GM04503 (cell line): ENCODE measurements at places on chromosomes 12 and 14.
A peak's percentile ranks its signal among the peaks of the same experiment; 100 is the strongest.

GRCh38 chr12:10213168-10214135, 775 bp downstream of the GABARAPL1 start:
- DNase-seq, result no peak

GRCh38 chr12:68159681-68160304, at the start of gene IFNG:
IFNG (minus strand) TSS chr12:68159740; CDS start chr12:68159615, 125 bp downstream.
- no peak for DNase-seq

DNA sequence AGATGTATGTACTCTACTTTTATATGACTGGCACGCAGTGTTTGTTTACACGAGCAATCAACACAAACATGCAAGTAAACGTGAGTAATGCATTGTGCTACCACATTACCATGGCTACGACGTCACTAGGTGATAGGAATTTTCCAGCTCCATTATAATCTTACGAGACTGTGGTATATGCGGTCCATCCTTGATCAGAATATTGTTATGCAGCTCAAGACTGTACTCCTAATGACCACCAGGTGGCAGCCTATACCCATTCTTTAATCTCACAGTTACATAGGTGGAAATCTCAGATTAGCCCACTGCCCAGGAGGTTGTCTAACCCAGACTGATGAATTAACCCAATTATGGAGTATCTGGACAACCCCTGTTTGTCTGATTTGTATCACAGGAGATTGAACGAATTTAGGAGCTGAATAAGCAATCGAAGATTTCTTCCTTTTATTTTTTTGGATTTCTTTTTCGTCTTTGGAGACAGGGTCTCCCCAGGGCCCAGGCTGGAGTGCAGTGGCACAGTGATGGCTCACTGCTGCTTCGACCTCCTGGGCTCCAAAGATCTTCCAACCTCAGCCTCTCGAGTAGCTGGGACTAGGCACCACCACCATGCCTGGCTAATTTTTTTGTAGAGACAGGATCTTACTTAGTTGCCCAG, 8.7 kb upstream of the TESPA1 start:
- DNase-seq, result peak; percentile 2

DNA sequence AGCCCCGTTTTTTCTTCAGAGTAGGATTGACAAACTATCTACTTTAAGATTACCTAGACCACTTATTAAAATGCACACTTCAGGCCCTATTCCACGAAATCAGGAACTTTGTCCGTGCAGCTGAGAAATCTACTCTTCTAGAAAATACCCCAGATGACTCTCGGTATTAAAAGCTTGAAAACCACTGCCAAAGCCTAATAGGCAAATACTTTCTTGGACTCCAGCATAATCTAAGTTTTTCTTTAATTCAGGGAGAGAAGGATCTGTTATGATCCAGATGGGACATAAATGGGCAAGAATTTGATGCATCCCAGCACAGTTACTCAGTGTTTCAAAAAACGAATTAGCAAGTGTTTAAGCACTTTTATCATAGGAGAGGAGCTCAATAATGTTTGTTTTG, 94.5 kb downstream of the TMX1 start:
- no peak for DNase-seq

DNA sequence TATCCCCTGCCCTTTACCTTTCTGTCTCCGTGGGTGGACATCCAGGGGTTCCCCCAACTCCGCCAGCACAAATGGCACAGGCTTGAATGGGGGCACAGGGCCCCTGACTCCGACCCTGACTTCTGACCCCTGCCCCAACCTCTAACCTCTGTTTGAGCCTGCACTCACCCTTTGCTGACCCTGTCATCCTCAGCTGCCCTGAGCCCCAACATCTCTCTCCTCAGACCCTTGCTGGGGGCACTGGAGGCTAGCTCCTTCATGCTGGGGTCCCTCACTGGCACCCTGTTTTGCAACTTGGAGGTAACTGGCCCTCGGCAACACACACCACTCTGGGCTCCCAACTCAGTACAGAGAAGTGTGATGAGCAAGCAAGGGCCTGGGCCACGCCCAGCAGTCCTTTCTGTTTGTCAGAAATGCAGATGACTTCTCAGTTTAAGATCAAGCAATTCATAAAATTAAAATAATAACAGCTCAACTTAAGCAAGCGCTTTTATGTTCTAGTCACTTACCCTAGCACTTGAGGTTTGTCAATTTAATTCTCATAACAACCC, 2.1 kb downstream of the IFI27 start:
- DNase-seq, result no peak

GRCh38 chr12:122467983-122468382, 32.7 kb downstream of the ZCCHC8 start:
- no peak for DNase-seq

DNA sequence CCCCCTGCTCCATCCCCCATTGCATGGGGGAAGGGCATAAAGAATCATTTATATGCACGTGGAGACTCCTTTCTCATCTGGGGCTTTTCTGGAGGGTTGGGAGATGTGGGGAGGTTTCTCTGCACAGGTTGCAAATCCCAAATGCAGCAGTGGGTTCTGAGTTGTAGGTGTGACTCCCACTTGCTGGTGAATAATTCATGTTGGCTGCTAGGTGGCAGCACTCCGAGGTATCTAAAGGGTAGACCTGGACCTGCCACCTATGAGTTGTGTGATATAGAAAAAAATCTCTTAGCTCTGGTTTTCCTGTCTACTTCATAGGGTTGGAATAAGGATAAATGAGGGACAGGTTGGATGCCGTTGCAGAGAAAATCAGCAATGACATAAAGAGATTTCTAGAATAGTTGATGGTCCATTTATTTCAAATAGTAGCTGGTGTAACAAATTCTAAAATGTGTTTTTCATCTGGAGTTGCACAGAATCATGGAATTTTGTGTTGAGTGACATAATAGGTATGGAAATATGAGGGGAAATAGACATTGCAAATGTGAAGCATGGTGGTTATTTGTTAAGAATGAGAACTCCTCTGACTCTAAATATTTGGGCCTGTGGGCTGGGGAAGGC, 4.6 kb downstream of the MARCHF9 start:
- no peak for DNase-seq

DNA sequence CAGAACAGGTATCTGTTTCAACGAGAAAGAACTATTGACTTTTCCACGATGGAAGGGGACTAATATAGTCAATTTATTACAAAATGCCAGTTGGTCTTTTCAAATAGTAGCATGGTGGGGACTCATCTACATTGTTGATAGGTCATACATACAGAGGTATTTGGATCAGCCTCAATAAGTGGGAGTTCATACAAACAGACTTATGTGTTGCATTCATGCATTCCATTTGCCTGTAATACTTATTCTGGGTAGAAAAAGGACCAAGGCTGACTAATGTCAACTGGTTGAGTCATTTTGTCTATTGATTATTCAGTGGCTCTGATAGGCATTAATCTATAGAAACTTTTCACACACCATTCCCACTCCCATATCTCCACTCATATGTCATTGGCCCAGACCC, 41.5 kb upstream of the GLIPR1 start:
- no peak for DNase-seq

DNA sequence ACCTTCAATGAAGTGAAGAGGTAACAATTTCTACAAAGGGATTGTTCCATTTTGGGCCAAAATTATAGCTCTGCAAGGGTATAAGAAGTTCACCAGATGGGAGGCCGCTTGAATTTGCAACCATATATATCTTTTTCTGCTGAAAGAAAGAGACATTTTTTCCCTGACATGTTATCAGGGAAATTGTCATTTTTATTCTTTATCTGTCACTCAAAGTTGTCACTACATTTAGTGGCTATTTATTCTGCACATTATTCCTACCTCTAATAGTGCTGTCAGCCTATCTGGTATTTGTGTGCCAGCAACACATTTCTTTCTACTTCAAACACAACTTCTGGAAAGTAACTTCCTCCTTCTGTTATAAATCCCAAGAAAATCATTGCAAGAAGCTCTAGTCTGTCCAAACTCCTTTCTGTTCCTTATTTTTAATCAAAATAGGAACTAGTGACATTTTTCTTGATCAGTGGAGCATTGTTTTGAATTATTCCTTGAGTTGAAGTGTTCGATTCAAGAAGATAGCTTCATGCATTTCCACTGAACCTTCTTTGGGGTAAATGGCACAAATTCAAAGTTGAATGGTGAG, 137.9 kb upstream of the ATP2B1 start:
- DNase-seq, result no peak

DNA sequence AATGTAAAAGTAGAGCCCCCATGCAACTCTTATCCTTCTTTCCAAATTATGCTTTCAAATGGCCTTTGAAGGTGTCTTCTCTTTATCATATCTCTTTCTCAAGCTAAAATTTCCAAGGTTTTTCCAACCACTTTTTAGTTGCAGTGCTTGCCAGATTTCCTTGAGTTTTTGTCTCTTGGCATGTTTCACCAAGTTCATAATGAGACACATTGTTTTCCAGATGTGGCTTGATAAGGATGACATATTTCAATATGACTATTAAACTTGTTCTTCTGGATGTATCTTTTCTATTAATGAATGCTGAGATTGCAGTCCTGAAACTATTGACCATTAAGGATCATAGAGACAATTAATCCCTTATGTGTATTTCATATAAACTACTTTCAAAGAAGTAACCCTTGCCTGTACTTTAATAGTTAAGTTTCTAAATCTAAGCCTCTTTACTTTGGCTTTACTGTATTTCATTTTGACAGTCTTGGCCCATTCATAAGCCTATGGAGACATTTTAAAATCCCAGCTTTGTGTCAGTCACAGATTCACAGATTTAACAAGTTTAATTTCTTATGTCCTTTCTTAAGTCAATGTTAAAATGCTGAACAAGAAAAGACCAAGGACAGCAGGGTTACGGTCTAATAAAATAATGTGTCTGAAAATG, 151.5 kb downstream of the LRFN5 start:
- DNase-seq, result no peak

DNA sequence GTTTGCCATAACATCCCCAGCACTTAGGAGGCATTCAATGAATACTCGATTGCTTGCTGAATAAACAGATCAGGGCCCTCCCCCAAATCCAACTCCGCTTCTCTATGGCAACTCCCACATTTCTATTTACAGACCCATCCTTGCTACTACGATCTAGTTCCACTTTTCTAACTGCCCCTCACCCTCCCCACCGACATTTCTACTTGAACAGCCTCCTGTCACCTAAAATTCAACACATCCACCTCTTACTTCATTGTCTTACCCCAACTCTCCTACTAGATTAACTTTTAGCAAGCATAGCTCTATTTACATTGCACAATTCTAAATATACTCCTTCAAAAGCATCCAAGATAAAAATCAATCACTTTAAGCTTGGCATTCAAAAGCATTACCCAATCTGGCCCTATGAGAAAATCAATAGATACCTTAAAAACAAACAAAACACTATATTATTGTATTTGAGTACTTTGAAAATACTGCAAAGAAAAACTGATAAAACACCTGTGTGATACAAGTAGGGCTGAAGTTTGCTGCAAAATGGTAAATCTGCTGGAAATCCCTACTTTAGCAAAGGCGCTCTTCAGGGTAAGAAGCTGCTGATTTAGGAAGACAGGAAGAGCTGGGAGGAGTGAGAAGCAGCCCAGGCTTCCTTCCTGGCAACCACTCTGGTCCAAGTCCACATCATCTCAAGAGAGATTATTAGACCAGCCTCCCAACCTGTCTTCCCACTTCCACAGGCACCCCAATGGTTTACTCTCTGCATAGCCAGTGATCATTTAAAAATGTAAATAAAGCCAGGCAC, 96.4 kb downstream of the HECTD4 start:
- DNase-seq, result no peak

- DNase-seq, result no peak
Observed at GRCh38 chr12:94872007-94872653, 131.4 kb downstream of the NDUFA12 start.

GRCh38 chr14:75747899-75748298, 86.9 kb downstream of the TTLL5 start:
- no peak for DNase-seq

- DNase-seq, result no peak
Observed at GRCh38 chr14:32984241-32984930, 45.7 kb downstream of the NPAS3 start.

DNA sequence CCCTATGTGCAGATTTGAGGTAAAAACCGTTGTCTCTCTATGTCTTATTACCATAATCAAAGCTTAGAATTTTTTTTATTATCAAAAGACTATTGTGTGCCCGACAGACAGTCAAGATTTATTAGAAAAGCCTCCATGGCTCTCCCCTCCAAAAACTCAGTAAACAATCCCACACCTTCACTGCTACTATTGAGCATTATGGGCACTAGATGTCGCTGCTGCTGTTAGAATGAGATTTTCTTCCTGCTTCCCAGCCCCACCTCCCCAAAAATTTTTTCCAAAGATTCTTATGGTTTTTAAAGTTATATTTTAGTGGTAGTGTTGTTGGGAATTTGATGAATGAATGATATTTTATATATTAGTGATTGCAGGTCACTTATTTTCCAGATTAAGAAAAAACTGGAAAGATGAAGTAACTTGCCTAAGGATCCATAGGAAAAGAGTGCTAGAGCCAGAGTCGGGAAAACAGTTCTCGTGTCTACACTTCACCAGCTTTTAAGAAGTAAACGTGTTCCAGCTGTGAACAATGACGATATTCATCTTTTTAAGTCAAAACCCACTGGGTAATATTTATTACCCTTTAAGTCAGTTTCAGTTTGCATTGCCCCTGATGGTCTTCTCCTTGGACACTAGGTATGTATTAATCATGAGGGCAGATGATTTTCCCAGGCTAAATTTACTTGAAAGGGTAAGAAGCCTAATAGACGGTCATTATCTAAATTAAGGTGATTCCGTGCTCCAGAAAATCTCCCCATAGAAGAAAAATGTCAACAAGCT, 12.2 kb upstream of the FOXG1 start:
- DNase-seq, result no peak

DNA sequence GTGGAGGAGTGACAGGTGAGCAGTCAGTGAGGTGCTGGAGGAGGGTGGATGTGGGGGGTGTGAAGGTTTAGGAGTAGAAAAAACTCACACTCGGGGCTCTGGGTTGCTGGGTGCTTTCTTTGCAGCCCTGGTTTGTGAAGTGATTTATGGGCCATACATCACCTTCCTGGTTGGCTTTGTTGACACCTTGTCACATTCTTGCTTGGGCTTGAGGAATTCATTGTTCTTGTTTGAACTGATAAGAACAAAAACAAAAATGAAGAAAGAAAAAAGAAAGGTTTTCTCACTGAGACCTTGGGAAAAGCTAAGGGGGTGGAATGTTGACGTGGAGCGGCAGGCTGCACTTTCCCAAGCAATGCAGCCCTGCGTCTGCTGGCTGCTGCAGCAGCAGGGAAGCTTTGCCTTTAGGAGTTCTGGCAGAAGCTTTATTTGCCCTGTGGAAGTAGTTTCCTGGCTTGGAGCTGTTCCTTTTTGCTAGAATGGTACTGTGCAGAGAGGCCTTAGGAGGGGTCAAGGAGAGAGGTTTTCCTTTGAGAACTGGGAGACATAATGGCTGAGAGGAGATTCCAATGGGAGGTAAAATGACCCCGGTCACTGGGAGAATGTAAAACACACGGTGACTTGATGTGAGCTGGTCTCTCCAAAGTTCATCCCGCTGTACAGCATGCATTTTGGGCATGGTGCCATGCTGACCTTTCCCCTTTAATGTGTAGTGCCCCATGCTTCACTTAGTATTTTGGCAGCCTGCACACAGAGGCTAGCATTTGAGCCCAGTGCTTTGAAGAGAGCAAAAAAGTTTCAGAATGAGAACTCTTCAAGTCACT, 52.8 kb downstream of the HMGA2 start:
- DNase-seq, result no peak

GRCh38 chr12:40693207-40693821, 1.1 kb downstream of the CNTN1 start:
- DNase-seq, result no peak
